Hematopoietic multipotent progenitor cell treated with erythropoietin and hydrocortisone succinate and interleukin-3 and kit ligand, for 6 days (in vitro differentiated cells): ENCODE measurements at places on chromosomes 2 and 18.

DNA sequence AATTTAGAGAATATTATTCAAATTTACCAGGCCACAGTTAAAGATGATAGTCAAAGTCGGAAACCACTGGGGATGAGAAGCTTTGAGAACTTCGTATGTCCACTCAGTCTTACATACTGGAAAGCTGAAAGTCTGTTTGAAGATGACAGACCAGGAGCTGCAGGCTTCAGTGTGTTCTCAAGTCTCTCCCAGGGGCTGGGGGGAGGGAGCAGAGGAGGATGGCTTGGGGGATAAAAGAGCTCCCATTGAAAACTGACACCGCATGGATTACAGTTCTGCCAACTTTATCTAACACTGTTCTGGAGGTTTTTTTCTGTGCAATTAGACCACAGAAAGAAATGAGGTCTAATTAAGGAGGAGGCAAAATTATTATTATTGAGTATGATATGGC is 170.5 kb upstream of the ALKAL2 start:
- no peak for DNase-seq

GRCh38 chr2:11904029-11904428 is 157.6 kb downstream of the LPIN1 start:
- peak; percentile 24 for DNase-seq

DNA sequence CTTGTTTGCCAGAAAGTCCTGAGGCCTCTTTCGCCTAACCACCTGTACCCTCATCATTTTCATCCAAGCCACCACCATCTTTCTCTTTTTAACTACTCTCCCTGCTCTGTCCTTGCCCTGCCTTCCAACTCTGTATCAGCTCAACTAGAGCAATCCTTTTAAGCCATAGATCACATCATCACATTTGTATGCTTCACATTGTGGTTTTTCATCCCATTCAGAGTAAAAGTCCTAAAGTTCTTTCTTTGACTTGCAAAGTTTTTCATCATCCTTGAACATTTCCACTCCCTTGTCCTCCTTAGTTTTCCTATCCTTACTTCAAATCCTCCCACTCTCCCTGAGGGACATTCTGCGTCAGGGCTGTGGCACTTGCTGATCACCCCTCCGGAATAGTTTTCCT is 73.9 kb downstream of the SLC39A10 start:
- DNase-seq = no peak

DNA sequence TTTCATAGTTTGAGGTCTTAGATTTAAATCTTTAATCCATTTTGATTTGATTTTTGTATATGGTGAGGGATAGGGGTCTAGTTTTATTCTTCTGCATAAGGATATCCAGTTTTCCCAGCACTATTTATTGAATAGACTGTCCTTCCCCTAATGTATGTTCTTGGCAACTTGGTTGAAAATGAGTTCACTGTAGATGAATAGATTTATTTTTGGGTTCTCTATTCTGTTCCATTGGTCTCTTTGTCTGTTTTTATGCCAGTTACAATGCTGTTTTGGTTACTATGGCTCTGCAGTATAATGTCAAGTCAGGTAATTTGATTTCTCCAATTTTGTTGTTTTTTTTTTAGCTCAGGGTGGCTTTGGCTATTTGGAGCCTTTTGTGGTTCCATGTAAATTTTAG is 5.9 kb downstream of the FAM171B start:
- DNase-seq = no peak

- peak; percentile 67 for DNase-seq
These were observed 722 bp downstream of the APOB start for GRCh38 chr2:21042958-21043743.

GRCh38 chr2:186784930-186785329 is 64.0 kb downstream of the ZSWIM2 start:
- DNase-seq = no peak

- DNase-seq = no peak
These were observed 877.6 kb downstream of the SLC4A3 start for GRCh38 chr2:220504938-220505503.

GRCh38 chr2:14303366-14304115 is 329.0 kb upstream of the LRATD1 start:
- DNase-seq = no peak

DNA sequence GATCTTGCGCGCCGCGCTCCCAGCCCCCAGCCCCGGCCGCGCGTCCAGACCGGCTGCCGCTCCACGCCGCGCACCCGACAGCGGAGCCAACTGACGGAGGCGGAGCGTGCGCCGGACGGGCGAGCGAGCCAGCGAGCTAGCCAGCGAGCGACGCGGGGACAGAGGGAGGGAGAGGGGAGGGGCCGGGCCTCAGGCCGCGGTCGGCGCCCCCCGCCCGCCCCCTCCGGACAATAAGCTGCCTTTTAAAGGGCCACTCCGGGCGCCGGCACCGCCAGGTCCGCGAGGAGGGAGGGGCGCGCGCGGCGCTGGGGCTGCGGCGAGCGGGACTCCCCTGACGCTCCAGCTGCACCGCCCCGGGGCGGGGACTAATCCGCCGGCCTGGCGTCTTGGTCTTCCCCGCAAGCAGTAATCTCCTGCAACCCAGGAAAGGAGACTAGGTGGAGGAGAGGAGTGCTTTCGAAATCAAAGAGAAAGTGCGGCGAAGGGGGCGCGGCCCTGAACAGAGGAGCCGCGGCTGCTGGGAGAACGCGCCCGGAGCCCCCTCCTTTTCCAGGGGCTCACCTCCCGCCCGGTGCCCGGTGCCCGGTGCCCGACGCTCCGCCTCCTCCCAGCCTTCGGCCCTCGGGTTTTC is at the start of gene BIN1:
BIN1 (minus strand) TSS at position 164 of the 631 bp plus-strand sequence. CDS start 211 bp downstream, outside the sequence.
- peak; percentile 70 for DNase-seq

DNA sequence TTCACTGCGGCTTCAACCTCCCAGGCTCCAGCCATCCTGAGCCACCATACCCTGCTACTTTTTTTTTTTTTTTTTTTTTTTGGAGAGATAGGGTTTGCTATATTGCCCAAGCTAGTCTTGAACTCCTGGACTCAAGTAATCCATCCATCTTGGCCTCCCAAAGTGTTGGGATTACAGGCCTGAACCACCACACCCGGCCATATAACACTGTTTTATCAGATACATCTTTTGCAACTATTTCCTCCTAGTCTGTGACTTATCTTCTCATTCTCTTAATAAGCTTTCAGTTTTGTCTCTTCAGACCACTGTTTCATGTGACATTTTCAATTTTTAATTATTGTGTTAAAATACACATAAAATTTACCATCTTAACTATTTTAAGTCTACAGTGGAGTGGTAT is 35.7 kb upstream of the FAM117B start:
- DNase-seq = no peak

- no peak for DNase-seq
These were observed 888 bp upstream of the TWSG1 start for GRCh38 chr18:9333441-9334328.

- DNase-seq = no peak
These were observed 61.7 kb downstream of the SMAD2 start for GRCh38 chr18:47868744-47869143.

GRCh38 chr2:106294182-106294581 is 100.1 kb upstream of the UXS1 start:
- no peak for DNase-seq

DNA sequence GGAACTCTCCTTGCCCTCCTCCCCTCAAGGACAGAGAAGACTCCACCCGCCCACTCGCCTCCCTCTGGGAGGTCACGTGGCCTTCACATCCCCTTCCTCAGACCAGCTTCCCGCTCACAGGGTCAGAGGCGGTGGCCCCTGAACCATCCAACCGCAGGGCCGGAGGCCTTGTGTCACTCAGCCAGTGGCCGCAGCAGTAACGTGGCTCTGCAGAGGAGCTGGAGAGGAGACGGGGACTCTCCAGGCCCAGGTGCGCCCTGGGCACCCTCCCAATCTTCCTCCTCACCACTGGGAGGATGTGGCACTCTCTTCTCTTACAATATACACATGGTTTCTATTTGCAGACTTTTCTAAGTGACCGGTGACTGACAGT is 161.7 kb downstream of the TWIST2 start:
- DNase-seq = no peak

DNA sequence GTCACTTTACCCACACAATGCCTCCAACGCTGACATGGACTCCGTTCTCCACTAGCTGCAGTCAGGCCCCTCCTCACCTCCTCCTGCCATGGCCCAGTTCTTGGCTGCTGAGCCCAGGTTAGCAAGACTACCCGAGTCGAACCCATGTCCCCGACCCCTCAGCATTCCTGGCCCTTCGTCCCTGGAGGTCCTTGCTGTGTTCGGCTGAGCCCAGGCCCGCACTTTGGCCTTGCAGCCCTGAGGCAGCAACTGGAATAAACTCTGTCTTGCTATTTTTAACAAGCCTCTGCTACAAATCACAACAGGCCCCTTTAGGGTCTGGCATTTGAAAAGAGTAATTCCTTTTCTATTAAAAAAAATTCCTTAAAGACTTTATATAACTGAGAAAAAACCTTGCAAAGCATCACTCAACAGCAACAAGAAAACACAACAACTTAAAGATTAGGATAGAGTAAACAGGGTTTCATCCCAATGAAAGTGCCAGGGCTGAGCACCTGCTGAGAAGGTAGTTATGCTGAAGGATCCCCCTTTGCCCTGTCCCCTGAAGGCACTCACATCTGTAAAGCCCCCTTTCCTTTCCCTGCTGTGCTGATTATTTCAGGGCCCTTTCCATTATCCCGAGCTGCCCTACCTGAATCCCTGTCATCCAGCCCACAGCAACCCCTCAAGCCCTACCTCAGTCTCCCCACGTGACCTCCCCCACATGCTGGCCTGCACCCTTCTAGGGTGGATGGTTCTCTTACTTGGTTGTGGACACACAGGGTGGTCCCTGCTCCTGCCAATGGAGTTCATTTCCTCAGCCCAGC is 120.0 kb upstream of the SNTG2 start:
- no peak for DNase-seq

DNA sequence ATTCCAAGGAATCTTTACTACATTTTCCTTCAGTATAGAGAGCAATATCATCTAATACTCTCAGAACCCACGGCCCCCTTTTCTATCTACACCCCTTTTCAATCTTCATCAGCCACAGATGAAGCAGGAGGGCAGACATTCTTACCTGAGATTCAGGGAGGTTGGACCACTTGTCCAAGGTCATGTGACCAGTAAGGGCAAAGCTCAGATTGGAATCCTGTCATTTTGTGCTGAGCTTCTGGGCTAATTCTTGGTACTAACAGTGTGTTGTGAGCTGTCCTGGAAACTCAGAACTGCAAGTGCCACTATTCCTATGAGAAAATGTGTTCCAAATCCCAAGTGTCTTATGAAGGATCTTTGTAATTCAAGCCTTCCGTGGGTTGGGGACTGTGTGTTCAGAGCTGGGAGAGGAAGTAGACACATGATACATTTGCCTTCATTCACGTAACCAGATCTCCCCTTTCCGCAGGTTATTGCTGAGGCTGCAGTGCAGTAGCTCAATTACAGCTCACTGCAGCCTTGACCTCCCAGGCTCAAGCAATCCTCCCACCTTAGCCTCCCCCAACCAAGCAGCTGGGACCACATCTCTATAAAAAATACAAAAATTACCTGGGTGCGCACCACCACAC is 3.3 kb downstream of the CHRNA1 start:
- DNase-seq = no peak

DNA sequence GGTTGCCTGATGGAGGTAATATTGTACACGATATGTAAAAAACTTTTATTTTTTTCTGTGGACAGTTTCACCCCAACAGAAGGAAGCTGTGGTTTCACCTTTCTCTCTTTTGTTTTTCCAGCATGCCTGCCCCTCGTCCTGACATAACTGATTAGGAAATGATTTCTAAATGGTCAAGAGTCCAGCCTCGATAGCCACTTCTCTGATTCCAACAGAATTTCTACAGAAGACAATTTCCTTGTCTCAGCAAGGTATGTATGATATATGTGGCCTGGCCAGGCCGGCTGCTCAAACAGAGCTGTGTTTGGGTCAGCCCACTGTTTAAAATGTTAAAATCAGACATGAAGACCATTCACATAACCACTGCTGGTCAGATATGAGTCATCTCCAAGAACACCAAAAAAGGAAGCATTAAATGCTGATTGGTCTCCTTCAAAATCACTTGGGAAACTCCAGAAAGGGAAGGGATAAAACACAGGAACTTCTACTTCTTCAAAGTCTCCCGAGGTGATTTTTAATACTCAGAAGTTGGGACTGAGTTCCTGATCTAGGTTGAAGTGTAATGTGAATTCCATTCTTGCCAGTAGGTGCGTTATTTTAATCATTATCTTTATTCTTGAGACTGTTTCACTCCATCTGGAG is 22.3 kb downstream of the ATP8B1 start:
- DNase-seq = no peak

DNA sequence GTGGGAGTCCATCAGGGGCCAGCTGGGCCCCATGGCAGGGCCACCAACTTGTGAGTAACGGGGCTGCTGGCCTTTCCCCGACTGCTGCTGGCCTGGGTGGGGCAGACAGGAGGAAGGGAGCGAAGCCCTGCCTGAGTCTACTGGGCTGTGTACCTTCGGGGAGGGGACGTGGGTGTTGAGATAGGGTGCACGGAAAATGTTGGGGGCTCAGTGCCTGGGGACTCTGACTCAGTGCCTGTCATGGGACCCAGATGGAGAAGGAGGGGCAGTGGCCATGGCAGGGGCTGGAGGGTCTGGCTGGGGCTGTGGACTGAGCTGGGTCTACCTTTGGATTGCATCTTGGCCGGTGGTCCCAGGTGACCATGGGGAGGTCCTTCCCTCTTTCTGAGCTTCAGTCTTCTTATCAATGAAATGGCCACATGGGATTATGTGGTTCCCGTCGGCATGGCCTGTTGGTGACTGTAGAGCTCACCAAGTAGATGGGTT is 4.0 kb downstream of the SLC4A3 start:
- DNase-seq = no peak

GRCh38 chr18:6929370-6930102 is 188.1 kb downstream of the LAMA1 start:
- no peak for DNase-seq

- no peak for DNase-seq
These were observed 36.6 kb downstream of the ZDBF2 start for GRCh38 chr2:206311026-206311425.

GRCh38 chr18:56684277-56684676 is 33.1 kb downstream of the WDR7 start:
- DNase-seq = no peak

DNA sequence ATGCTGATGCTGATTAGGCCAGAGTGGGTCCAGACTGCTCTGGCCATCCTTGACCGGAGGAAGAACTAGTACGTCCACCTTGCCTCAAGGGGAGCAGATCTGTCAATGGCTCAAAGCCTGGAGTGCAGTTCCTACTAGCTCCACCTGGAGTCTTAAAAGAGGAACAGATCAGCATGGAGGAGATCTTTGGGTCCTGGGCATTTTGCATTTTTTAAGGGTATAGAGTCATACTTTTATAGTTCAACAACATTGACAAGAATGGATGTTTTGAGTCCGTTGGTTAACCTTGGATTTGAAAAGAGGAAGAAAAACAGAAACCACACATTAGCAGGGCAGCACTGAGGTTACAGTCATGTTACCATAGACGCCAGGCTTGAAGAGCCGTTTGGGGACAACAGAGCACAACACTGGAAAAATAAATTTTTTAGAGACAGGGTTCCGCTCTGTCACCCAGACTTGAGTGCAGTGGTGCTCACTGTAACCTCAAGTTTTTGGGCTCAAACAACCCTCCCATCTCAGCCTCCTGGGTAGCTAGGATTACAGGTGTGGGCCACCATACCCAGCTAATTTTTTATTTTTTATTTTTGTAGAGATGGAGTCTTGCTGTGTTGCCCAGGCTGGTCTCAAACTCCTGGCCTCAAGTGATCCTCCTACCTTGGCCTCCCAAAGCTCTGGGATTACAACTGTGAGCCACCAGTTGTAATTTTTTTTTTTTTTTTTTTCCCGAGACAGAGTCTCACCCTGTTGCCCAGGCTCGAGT is 78.5 kb downstream of the PRKCE start:
- DNase-seq = peak; percentile 72
